ENCODE measurements at places on chromosomes 16 and 17.

- peak; percentile 33 for DNase-seq
Observed at GRCh38 chr16:68776821-68777485, 39.9 kb downstream of the CDH1 start.

- DNase-seq: peak; percentile 81
Observed at GRCh38 chr17:27602721-27603420, 28.1 kb upstream of the LGALS9 start.

- DNase-seq: no peak
Observed at GRCh38 chr16:84848986-84849634, 29.3 kb downstream of the CRISPLD2 start.

DNA sequence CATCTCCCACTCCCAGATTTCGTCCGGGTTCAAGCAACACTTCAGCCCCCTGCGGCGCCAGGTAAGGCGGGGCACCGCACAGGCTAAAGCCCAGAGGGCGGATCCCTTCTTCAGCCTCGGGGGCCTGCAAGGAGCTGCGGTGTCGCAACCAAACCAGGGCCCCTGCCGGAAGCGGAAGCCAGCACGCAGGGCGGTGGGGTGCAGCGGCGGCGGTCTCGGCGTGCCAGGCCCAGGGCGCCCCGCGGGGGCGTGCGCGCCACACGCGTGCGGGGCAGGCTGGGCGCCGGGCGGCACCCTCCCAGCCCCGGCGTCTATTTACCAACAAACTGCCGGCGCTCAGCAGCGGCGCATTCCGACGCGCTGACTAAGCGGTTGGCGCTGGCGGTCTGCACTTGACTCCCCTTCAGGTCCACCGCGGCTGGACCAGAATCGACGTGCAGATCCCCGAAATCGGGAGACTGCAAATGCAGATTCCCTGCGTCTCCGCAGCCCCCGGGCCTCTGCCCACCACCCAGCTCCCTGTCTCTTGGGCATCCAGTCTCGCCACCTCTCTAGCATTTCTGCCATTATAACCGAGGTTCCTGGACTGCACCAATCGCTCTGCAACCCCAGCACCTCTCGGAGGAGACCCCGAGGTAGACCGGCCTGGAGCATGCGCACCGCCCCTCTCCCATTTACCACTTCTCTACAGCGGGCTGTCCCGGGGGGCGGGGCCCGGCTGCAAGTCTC is 421 bp upstream of the DLX4 start:
- DNase-seq: peak; percentile 67

GRCh38 chr17:36850790-36851189 is 86.5 kb upstream of the LHX1 start:
- DNase-seq: peak; percentile 66

- peak; percentile 31 for DNase-seq
Observed at GRCh38 chr17:65472666-65473309, 88.7 kb downstream of the AXIN2 start.

DNA sequence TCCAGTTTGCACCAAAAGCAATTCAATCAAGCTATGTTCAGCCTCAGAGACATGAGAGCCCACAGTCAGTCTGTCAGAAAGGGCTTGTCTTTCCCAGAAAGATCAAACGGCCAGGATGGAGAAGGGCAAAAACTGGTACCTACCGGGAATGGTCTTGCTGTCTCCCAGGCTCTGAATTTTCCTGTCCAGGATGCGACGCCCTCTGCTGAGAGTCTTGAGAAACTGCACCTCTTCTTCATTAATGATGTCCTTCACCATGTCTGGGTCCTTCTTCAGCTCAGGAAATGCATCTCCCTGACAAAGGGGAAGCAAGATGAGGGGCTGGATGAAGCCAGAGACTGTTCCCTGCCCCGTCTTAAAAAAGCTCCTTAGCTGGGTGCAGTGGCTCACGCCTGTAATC is 15.8 kb upstream of the EXOSC6 start:
- DNase-seq: peak; percentile 73

Measured in choroid plexus epithelial cell (primary cell).